ENCODE measurements at places on chromosomes 3 and 15.

- no peak for DNase-seq
Measured at GRCh38 chr3:152786977-152787681, 47.8 kb upstream of the P2RY1 start.

GRCh38 chr15:99097441-99098410, 7.2 kb upstream of the SYNM start:
- no peak for DNase-seq

DNA sequence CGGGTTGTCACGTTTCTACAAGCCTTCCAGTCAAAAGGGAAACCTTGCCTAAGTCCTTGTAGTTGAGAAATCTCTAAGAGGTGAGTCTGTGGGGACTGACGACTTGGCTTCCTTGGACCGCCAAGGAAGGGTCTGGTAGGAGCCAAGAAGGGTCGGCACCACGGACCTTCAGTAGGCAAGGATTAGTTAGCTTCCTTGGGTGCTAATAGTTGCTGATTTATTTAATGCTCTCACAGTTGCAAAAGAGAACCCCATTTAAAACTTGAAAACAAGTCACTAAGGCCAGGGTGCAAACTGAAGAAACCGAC, 361 bp upstream of the LCMT2 start:
- no peak for DNase-seq

- no peak for DNase-seq
Measured at GRCh38 chr15:33309602-33310276, 1.0 kb upstream of the RYR3 start.

DNA sequence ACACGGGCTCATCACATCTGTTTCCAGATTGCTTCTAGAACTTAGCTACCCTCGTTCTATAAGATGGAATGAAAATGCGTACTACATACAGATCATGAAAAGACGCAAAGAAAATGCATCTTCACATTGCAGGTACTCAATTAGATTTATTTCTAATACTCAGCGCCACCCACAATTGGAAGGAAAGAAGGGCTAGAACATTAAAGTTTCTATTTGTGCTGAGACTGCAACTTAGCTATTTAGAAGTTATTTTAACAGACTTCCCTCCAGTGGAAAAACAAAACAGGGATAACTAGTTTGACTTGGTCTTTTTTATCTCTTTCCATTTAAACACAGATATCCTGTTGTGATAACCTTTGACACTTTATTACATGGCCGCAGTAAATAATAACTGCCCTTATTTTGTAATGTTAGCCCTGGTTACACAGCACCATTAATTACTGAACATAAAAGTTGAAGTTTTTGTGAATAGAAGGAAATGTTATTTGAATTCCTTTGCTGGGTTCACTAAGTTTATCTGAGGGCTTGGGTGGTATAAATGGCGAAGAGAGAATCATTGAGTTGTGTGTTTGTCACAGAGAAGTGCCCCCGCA, 86.9 kb upstream of the SLC25A26 start:
- no peak for DNase-seq

DNA sequence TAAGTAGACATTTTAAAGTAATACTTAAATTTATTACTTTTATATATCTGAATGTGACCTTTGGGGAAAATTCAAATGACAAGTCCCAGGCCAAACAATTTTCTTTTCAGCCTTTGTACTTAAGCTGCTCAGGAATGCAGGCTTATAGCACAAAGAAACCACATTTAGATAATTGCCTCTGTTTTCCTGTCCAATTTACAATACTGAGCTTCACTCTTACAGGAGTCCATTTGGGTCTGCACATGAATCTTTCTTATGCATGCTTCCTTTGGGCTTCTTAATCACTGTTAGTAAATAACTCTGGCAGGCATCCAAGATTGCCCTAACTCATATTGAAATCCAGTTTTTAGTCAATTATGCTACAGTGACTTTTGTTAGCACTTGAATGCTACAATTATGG, 459.4 kb upstream of the TGFBR2 start:
- DNase-seq: no peak

GRCh38 chr3:108755686-108756085, 1.5 kb downstream of the RETNLB start:
- no peak for DNase-seq

GRCh38 chr3:197521277-197522182, 34.2 kb downstream of the BDH1 start:
- DNase-seq: no peak

All from NCI-H187 treated with DMSO at 0.1 percent for 48 hours (cell line).